Breast epithelium (tissue), 4 donors: ENCODE measurements at places on chromosomes 16 and 17. TPM values are rescaled to one million over a fixed set of nuclear protein-coding genes. Genes with fewer than 3 reads are reported as not detected.

SLC13A2 gene
- 4.0 TPM for total RNA-seq

SEPTIN12 gene
- total RNA-seq, result not detected

GPRC5C gene
- 69.2 TPM for total RNA-seq

ABCA9 gene
- total RNA-seq, result 18.0 TPM

HOXB7 gene
- total RNA-seq, result 16.8 TPM

STH gene
- not detected for total RNA-seq

CACNG3 gene
- not detected for total RNA-seq

HS3ST3A1 gene
- 1.0 TPM for total RNA-seq

CD300LF gene
- total RNA-seq, result 0.32 TPM

DOC2B gene
- 5.9 TPM for total RNA-seq

SHISA9 gene
- total RNA-seq, result 4.1 TPM

IGFBP4 gene
- 893 TPM for total RNA-seq

JUP gene
- 121 TPM for total RNA-seq

KLHDC4 gene
- total RNA-seq, result 25.9 TPM

CREBBP gene
- total RNA-seq, result 82.6 TPM

C17orf75 gene
- total RNA-seq, result 16.5 TPM

TNP2 gene
- total RNA-seq, result not detected

EPX gene
- total RNA-seq, result not detected

NPIPA2 gene
- total RNA-seq, result not detected

BCAR1 gene
- 13.6 TPM for total RNA-seq

KRT33A gene
- not detected for total RNA-seq

FGF11 gene
- total RNA-seq, result 2.9 TPM
